Cerebellar cortex (tissue), 1 donor: ENCODE measurements at places on chromosomes 4 and X.

- no peak for DNase-seq
Observed at GRCh38 chr4:10003666-10004065, 17.6 kb downstream of the SLC2A9 start.

- no peak for DNase-seq
Observed at GRCh38 chr4:1112174-1112820, 1.1 kb downstream of the RNF212 start.

GRCh38 chr4:37803348-37803973 lies 23.0 kb upstream of the PGM2 start:
- peak; percentile 74 for DNase-seq

GRCh38 chr4:7112656-7113055 lies 44.8 kb upstream of the GRPEL1 start:
- DNase-seq, result no peak

DNA sequence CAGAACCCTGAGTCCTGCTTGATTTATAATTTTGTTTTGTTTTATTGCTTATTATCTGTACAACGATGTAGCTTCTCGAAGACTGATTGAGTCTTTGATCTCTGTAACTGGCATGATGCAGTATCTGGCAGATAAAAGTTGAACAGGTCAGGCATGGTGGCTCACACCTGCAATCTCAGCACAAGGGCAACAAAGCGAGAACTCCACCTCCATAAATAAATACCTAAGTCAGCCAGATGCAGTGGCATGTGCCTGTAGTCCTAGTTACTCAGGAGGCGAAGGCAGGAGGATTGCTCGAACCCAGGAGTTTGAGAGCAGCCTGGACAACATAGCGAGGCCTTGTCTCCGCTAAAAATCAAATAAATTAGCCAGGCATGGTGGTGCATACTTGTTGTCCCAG lies 15.7 kb upstream of the WDR19 start:
- DNase-seq, result no peak

DNA sequence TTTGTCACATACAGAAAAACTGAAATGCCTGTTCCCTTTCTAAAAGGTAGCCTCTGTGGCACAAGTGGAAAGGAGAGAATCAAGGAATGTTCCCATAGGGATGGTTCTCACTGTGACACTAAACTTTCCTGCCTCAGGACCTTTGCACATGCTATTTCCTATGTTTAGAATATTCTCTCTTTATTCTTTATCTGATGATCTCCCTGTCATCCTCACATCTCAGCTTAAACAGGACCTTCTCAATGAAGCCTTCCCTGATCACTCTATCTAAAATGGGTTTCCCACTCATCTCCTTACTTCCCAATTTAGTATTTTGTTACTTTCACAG lies 32.3 kb downstream of the HOPX start:
- no peak for DNase-seq

DNA sequence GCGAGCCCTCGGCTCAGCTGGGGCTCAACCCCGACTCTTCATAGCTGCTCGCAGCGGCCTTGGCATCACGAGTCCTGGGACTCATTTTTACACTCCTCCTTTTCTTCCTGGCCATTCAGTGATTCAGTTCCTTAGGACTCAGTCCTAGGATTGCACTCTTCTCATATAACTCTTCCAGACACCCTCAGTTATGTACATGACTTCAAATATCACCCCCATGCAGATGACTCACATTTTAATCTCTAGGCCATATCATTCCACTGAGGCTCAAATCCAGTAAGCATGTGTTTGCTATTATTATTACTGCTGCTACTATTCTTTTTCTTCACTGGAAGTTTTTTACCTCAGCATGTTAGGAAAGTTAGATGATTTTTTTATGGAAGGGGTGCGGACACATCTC lies 14.4 kb downstream of the ITGB1BP2 start:
- DNase-seq, result no peak

GRCh38 chr4:46922205-46922604 lies 13.2 kb upstream of the COX7B2 start:
- DNase-seq, result no peak

DNA sequence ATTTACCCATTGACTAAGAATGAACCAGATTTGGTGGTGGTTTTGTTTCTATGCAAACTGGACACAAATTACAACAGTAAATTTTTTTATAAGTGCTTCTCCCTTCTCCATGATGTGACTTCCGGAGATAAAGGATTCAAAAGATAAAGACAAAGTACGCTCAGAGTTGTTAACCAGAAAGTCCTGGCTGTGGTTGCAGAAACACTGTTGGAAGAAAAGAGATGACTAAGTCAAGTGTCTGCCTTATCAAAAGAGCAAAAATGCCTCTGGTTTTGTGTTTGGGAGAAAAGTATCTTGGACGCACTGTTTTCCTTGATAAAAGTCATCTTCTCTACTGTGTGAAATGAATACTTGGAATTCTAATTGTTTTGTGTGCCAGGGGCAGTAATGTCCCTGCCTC lies 213.4 kb downstream of the GC start:
- DNase-seq, result no peak

GRCh38 chr4:114057746-114058145 lies 78.3 kb upstream of the ARSJ start:
- DNase-seq, result no peak
